NCI-H446 (cell line): ENCODE measurements at places on chromosomes 12 and 14.
A peak's percentile ranks its signal among the peaks of the same experiment; 100 is the strongest.

DNA sequence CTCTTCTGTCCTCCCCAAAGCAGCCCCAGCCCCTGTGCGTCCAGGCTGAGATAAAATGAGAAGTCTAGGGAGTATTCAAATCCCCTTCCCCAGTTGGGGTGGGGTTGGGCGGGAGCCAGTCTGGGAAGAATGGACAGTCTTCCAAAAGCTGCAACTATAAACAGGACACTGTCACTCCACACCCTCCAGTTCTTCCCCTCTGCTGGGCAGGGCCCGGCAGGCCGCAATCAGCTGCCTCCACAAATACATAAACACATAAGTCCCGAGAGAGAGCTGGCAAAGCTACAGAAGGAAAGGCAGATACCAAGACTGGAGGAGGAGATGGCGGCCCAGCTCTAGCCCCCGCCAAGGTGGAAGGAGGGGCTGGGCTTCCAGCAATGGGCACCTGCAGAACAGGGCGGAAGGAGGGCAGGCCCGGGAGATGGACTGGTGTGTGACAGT is 12.7 kb downstream of the LTBP2 start:
- peak; percentile 32 for DNase-seq

GRCh38 chr12:58915634-58916033 is 4.7 kb downstream of the LRIG3 start:
- peak; percentile 79 for DNase-seq

- no peak for DNase-seq
Observed at GRCh38 chr12:262817-263216, at the start of gene SLC6A13. SLC6A13 (minus strand) TSS chr12:262836; CDS start chr12:260052, 2,784 bp downstream.

DNA sequence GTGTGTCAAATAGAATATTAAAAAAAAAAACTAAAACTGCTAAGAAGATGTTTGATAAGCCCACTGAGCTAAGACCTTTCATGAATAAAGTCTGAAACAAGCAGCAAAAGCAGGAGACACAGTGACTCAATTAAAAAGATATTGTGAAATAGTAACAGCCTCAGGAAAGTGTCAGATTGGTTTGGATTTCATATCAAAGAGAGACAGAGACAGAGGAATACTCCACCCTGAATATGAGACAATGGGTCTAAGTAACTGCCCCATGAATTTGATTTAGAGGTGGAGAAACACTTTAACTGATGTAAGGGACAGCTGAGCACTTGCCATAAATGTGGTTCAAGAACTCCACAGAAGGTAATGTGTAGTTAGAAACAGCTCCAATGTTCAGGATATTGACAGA is 277.9 kb upstream of the FOXG1 start:
- DNase-seq, result no peak

- no peak for DNase-seq
Observed at GRCh38 chr14:91354979-91355685, 62.5 kb downstream of the CCDC88C start.

GRCh38 chr14:32167907-32168306 is 33.9 kb upstream of the RNU6-7 start:
- no peak for DNase-seq

GRCh38 chr12:55666508-55666907 is 29.8 kb downstream of the OR10P1 start:
- DNase-seq, result no peak

DNA sequence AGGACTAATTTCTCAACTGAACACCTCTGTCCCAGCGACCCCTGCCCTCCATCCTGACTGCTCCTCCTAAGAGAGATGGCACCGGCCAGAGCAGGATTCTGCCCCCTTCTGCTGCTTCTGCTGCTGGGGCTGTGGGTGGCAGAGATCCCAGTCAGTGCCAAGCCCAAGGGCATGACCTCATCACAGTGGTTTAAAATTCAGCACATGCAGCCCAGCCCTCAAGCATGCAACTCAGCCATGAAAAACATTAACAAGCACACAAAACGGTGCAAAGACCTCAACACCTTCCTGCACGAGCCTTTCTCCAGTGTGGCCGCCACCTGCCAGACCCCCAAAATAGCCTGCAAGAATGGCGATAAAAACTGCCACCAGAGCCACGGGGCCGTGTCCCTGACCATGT is 756 bp downstream of the RNASE7 start:
- DNase-seq, result no peak

DNA sequence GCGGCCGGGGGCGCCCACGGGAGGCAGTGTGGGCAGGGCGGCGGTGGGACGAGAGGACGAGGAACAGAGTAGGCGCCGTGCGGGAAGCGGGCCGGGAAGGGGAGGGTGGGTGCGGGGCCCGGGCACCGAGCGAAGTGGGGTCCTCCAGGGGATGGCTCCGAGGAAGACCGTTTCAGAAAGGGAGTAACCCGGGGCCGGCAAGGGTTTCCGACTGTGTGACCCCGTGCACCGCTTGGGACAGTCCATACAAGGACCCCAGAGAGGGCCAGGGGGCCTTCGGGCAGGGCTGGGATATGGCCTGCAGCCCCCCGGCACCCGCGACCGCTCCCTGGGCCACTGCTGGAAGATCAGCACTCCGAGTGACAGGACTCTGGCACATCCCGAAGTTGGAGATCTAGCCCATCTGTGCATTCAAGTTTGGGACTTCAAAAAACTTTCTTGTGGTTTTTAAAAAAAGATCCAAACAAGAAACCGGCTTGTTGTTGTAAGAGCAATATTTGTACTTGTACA is 448 bp downstream of the TSPAN9 start:
- no peak for DNase-seq

DNA sequence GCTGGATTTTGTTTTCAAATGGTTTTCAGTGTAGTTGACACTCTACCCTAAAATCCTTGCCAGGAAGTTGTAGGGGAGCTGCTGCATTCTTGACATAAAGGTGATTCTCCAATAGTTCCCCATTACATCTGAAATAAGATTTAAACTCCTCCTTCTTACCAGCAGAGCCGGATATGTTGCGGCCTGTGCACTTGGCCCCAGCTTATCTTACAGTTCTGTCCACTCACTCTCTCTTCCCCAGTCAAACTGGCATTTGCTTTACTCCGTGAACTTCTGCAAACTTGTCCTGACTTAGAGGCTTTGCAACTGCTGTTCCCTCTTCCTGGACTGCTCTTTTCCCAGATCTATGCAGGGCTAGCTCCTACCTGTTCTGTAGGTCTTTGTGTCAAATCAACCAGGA is 929.5 kb downstream of the VRK1 start:
- DNase-seq, result no peak

DNA sequence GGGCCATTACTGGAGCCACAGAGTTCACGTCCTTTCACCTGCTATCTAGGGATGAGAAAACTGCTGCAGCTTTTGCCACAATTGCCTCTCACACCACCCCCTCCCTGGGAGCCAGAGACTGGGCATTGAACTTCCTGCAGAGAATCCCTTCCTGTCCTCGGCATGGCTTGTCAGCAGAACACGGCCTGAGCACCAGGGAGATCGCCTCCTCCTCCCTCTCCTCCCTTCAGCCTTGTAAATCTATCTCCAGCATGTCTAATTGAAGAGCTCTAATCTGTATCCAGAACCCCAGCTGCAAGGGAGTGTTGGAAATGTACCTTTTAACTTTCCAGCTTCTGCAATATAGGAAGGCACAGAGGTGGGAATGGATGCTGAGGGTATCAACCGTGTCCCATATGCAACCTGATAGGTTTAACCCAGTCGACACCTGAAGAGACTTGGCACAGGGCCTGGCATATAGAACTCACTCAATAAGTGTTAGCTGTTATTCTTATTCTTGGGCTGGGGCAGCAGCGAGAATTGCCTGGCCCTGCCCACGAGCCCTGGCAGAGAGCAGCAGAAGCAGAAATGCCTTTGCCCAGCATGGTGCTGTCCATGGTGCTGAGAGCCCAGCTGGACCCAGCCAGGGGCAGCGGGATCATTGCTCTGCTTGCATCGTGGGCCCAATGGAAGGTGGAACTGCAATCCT is 26.8 kb downstream of the TMEM63C start:
- DNase-seq, result no peak

- DNase-seq, result no peak
Observed at GRCh38 chr12:83461336-83461935, 774.7 kb downstream of the TMTC2 start.

DNA sequence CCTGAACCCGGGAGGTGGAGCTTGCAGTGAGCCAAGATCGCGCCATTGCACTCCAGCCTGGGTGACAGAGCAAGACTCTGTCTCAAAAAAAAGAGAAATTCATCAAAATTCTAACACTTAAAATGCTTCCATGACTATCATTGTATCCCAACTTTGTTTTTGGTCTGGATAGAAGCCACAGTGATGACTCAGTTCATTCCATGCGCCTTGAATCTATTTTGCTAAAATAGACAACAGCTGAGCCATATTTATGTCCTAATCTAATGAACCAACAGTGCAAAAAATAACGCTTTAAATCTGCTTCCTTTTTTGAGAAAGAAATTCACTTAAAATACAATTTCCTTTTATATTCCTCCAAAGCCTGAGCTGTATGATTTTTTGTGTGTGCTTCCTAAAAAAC is 23.2 kb upstream of the BICD1 start:
- DNase-seq, result no peak

- no peak for DNase-seq
Observed at GRCh38 chr12:131721548-131721947, 10.7 kb downstream of the SFSWAP start.

GRCh38 chr12:8985213-8985754 is 4.1 kb upstream of the KLRG1 start:
- DNase-seq, result no peak

DNA sequence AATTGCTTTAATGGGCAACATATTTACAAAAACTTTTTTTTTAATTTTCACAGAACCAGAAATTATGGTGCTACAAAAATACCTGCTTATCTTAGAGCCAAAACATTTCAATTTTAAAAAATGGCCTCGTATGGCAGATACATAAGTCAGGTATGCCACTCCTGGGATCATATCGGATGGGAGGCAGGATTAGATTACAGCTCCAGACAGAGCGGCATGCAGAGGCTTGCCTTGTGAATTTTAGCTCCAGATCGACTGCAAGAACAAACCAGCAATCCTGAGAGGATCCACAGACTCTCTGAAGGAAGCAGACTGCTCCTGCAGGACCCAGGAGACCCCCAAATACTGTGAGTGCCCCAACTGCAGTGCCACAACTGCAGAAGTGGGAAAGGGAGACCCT is 169.3 kb upstream of the AMIGO2 start:
- DNase-seq, result no peak

DNA sequence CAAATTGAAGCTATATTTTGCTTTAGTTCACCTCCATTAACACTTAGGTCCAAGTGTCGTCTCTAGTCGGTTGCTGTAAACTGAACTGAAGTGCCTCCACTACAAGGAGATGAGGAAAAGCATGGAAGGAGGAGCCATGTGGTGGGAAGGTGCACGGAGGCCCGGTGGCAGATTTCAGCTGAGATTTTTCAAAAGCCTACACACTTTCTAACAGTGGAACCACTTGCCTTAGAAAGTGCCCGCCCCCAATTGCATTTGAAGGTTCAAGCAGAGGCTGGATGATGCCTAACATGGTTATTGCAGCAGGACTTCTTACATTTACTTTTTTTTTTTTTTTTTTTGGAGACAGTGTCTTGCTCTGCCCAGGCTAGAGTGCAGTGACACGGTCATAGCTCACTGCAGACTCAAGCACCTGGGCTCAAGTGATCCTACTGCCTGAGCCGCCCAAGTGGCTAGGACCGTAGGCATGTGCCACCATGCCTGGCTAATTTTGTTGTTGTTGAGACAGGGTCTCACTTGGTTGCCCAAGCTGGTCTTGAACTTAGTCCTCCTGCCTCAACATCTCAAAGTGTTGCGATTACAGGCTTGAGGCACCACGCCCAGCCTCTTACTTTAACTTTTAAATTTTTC is 27.6 kb downstream of the EML1 start:
- DNase-seq, result no peak

DNA sequence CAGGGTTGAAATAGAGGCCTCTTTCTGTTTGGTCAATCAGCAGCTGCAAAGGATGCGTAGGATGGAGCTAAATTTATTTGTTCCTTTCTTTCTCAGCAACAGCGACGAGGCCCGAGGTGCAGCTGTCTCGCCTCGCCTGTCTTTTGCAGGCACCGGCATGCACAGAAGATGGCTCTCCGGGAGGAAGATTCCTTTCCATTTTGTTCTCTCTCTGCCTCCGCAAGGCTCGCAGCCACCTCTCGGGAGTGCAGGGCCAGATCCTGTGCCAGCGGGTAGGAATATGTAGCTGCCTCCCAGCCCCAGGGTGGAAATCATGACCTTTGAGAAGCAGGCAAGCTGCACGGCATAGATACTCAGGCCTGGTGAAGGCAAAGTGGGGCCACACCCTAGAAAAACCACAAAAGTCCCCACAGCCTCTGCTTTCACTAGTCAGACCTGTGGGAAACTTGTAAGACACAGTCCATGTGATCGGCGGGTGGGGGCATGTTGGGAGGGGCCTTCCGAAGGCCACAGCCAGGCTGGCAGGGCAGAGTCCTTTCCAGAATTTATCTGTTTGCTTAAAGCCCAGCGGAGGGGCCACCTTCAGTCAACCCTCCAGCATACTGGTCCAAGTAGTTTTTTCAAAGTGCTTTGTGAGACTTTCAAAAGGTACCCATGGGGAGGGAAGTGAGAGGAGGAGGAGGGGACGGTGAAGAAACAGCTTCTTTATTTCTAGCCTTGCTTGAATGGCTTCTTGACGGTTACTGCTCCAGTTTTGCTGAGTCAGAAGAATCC is at the start of gene MAP1LC3B2:
TSS of gene MAP1LC3B2 (plus strand) at position 220 of the 774 bp plus-strand sequence. CDS start 16,562 bp downstream, outside the sequence.
- no peak for DNase-seq

DNA sequence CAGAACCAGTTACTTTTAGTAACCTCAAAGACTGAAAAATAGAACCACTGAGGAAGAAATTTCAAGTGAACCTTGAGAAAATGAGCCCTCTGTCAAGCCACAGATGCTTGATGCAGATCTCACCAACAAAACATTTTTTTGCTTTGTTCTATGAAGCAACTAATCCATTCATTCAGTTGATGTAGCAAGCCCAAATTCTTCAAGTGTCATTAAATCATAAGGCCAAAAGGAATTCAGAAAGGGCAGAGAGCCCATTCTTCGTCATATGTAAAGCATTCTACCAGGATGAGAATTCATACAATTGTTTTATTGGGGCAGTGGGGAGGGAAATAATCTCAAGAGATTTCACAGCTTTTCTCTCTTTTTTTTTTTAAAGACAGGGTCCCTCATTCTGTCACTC is 218.0 kb upstream of the RGS6 start:
- DNase-seq, result peak; percentile 16

DNA sequence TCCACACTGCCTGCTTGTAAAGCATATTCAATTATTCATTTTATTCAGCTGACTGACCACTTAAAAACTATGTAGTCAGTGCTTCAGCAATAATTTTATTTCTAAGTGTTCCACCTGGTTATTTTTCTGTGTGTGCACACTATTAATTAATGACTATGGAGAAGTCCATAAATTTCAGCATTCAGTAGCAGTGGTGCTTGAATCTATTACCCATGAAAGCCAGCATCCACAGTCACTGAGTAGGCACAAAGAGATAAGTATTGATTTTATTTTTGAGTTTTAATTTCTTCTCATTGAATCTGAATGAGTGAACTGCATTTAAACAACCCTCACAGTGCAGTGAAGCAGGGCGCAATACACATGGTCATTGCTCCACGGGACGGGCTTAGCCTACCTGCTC is 643.1 kb downstream of the GALC start:
- DNase-seq, result no peak

GRCh38 chr14:51014625-51015024 is 70.3 kb upstream of the PYGL start:
- DNase-seq, result peak; percentile 22
